ENCODE measurements at places on chromosomes 2 and 18.

DNA sequence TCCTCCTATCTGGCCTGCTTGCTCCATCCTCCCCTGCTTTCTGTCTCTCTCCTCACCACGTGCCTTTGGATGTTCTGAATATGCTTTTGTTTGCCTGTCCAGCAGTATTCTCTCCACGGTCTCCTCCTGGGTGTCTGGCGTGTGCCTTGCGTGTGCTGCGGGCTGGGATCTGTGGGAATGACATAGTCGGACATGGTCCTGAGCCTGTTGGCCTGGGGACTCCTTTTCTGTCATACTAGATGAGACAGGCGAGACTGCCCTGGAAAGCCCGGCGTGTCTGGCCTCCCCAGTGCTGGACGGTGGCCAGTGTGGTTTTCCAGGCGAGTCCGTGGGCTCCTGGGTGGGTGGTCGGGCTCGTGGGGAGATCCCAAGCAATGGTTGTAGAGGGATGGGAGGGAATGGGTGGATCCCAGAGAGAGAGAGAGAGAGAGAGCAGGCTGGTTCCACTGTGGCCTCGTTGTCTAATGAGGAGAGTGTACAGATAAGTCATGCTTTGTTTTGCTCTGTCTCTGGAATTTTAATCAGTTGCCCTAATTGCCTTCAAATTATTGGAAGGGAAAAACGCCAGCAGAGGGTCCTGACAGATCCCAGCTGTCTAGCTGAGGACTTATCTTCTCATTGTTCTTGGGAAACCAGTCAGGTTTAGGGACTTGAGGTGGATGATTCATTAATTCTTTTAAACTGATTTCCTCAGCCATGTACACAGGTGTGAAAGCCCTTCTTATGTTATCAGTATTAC, 58.3 kb downstream of the HPCAL1 start:
- no peak for DNase-seq

- DNase-seq: no peak
These were observed 153.7 kb downstream of the CAMKMT start for GRCh38 chr2:44515416-44515815.

- no peak for DNase-seq
These were observed 77.2 kb downstream of the MGAT5 start for GRCh38 chr2:134331081-134331480.

GRCh38 chr18:267380-267687, 513 bp downstream of the THOC1 start:
- no peak for DNase-seq

DNA sequence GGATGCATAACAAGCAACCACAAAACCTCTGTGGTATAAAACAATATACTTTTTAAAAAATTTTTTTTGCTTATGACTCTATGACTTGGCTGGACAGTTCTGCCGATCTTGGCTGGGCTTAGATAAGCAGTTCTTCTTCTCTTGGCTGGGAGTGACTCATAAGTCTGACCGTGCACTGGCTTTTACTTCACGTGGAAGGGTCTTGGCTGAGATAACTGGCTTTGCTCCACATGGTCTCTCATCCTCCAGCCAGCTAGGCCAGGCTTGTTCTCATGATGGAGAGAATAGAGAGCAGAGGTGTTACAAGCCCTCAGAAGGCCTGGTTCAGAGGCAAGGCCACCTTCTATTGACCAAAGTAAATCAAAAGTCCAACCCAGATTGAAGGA, 178.9 kb upstream of the SERPINE2 start:
- no peak for DNase-seq

DNA sequence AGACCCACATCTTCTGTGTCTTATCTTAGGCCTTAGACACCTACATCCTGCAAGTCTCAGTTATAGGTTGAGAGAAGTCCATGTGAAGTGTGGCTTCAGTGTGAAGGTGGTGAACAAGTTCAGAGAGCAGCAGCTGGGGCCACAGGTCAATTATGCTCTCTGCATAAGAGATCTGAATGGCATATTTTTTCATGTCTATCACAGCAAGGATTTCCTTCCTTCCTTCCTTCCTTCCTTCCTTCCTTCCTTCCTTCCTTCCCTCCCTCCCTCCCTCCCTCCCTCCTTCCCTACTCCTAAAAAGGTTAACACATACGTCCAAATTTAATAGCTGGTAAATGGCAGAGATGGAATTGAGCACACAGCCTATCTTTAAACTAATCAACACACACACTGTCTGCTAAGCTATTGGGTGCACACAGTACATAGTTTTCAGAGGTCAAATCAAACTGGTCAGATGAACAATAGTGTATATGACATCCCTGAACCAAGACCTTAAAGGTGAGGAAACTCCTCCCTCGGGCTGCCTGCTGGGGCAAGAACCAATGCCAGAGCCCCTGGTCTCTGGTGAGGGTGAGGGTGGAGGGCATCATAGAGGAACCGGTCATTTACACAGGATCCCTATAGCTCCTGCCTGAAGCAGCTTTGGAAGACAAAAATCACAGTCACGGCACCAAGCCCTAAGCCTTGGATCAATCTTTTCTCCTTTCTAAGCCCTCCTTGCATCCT, 240.9 kb downstream of the ICOS start:
- no peak for DNase-seq

DNA sequence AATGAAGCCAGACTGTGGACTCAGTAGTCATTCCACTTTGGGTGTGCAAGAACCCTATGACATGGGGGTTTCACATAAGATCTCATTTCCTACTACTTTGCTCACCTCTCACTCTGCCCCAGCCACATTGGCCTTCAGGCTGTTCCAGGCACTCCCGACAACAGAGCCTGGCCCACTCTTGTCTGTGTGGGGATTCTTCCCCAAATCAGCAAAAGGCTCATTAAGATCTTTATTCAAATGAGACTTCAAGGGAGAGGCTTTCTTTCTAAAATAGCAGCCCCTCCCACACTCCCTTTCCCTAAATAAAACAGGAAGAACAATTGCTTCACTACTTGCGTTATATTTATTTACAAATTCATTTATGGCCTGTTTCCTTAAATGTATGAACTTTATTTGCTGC, 3.5 kb upstream of the CDC42EP3 start:
- DNase-seq: no peak

- no peak for DNase-seq
These were observed 294.1 kb downstream of the SOCS6 start for GRCh38 chr18:70582981-70583380.

- peak; percentile 67 for DNase-seq
These were observed 42.1 kb downstream of the BMP10 start for GRCh38 chr2:68828887-68829708.

GRCh38 chr2:242004223-242004901, 134.8 kb downstream of the RTP5 start:
- no peak for DNase-seq

DNA sequence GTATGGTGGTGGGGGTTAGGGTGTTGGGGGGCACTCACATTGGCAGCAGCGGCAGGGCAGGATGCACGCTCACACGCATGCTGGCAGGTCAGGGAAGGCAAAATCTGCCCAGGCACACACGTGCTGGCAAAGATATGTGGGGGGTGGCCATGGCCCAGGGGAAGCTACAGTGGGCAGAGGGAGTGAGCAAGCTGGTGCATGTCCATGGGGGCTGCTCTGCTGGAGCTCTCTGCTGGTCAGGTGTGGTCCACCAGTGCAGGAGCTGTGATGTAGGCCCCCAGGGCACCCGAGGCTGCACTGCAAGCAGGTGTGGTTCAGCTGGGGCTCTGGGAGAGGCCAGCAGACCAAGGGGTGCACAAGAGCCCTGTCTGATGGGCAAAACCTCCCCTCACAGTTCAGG, 491.5 kb upstream of the TNP1 start:
- DNase-seq: no peak

DNA sequence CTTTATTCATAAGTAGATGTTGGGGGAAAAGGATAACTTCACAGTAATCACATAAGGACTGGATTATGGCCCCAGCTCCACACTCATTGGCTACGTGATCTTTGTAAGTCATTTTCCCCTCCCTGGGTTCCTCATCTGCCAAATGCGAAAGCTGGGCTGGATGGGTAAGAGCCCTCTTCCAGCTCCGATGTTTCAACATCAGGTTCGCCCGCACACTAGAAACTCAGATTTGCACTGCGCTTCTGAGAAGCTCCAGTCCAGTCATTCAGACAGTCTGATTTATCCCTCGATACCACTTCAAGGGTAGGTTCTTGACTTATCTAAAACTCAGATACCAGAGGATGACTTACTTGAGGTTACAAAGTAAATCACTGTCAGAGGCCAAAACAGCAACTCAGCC, 31.0 kb upstream of the RMDN2 start:
- DNase-seq: no peak

DNA sequence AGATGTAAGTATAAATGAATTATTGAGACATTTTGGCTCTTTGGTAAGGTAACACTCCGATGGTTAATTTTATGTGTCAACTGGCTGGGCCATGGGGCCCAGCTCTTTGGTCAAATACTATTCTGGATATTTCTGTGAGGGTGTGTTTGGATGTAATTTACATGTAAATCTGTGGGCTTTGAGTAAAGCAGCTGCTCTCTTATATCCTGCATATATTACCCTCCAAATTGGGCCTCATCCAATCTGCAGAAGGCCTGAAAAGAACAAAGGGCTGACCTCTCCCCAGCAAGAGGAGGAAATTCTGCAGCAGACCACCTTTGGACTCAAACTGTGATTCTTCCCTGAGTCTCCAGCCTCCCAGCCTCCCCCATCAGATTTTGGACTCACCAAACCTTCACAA, 464.1 kb downstream of the PLCL1 start:
- no peak for DNase-seq

DNA sequence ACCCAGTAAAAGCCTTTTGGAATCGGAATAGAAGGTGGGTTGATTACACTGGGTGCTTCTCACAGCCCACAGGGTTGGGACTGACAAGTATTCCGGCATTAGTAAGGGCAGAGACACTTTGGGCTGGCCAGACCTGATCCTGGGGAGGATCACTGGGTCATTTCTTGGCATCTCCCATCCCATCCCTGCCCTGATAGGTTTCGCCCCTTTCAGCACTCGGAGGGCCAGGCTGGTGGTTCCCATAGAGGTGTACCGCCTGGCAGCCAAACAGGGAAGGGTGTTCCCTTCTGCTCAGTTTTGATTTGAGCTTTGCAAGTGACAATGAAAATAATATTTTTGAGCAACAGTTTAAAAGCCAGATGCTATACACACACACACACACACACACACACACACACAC, 37.3 kb downstream of the CYP1B1 start:
- DNase-seq: no peak

GRCh38 chr2:39640681-39641080, 25.0 kb upstream of the TMEM178A start:
- no peak for DNase-seq

DNA sequence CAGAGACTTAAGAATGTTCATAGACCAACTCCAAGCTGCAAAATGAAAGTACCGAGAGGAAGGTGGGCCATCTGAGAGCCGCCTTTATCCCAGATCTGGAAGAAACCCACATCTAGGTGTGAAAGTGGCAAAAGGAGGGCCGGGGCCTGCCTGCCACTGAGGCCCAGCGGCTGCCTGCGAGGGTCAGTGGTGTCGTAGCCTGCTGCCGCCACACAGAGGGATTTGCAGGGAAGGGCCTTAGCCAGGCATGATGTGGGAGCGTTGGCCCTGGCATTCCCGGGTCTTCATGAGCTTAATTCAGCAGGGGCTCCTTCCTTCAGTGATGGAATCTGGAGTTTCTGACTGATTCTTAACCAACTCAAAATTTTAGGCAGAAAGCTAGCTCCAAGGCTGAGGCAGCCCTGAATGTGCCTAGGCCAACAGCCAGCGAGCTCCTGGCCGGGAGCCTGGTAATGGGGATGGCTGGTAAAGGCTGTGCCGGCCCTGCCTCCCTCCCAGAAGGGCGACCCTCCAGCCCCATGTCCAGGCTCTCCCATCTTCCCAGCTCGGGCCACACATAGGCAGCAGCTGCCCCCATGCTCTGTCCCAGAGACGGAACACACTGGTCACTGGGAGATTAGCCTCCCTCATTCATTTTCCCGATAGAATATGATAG, 230.1 kb downstream of the AGAP1 start:
- DNase-seq: no peak

Measured in T-helper 9 cell (primary cell).